Tibial nerve (tissue), 4 donors: ENCODE measurements at places on chromosomes 5 and 9. TPM values are rescaled to one million over a fixed set of nuclear protein-coding genes. Genes with fewer than 3 reads are reported as not detected.

GRCh38 chr5:71938895-71939294 lies 168.4 kb upstream of the MAP1B start:
- no peak for DNase-seq

Gene MCIDAS
- not detected for total RNA-seq

GRCh38 chr9:121474231-121474947 lies 25.3 kb downstream of the GGTA1 start:
- no peak for DNase-seq

Gene SLC34A1
- not detected for total RNA-seq

Gene STPG3
- not detected for total RNA-seq

DNA sequence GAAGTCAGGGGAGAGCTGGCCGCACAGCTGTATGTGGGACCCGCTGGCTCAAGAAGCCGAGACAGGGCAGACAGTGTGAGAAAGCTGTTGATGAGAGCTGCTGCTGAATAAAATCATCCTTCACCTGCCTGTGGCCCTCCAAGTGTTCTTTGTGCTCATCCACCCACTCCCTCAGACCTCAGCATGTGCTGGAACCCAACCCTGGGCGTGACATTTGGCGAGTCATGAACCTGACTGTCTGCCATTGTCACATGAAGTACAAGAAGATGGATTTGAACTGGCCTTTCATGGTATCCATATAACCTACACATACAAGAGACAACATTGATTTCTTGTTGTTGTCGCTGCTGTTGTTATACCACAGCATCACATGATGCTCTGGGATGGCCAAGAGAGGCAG lies 139.7 kb upstream of the PLCXD3 start:
- DNase-seq, result no peak

GRCh38 chr9:35195683-35196082 lies 33.9 kb downstream of the UNC13B start:
- DNase-seq, result no peak

- DNase-seq, result no peak
Observed at GRCh38 chr5:161507591-161507990, 38.9 kb downstream of the GABRB2 start.

Gene SLC22A4
- 4.2 TPM for total RNA-seq

- no peak for DNase-seq
Observed at GRCh38 chr5:37835380-37835973, 4.4 kb downstream of the GDNF start.

DNA sequence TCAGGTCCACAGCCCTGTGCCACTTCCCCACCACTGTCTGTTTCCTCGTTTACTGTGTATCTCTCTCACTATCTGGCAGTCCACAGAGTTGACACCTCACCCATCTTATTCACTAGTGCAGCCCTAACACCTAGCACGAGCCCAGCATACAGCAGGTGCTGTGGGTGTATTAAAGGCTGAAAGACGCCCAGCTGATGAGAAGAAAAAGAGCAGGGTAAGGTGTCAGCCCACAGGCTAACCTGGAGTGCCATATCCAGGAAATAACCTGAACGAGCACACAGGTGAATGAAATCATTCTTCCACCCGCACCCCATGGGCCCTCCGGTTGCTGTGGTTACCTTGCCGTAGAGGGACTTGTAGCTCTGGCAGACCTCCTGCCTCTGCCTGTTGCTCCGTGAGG lies 18.6 kb downstream of the ANXA6 start:
- no peak for DNase-seq

GRCh38 chr5:72042097-72042496 lies 65.2 kb upstream of the MAP1B start:
- no peak for DNase-seq

GRCh38 chr9:122106576-122106975 lies 13.5 kb upstream of the TTLL11 start:
- no peak for DNase-seq

Gene OR13C4
- total RNA-seq, result not detected

- DNase-seq, result no peak
Observed at GRCh38 chr9:108562176-108562575, 293.6 kb downstream of the ACTL7B start.
